ENCODE measurements at places on chromosomes 1 and 21.

- DNase-seq, result no peak
Measured at GRCh38 chr1:94335950-94336349, 82.2 kb upstream of the ABCD3 start.

GRCh38 chr1:66248257-66248656, 285.7 kb upstream of the SGIP1 start:
- DNase-seq, result no peak

DNA sequence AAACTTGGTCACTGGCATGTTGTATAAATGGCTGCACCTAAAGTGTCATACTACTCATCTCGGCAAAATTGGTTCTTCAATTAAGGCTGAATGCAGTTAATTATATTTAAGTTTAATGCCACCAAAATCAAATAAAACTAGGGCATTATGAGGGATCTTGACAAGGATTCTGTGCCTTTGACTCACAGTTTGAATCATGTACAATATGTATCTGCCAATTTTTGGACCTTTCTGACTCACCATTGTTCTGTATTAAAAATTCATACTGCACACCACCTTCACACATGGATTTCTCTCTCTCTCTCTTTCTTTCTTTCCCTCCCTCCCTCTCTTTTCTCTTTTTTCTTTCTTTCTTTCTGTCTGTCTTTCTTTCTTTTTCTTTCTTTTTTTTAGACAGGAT, 14.1 kb upstream of the STXBP3 start:
- no peak for DNase-seq

- no peak for DNase-seq
Measured at GRCh38 chr1:225631021-225631663, 21.8 kb downstream of the ENAH start.

DNA sequence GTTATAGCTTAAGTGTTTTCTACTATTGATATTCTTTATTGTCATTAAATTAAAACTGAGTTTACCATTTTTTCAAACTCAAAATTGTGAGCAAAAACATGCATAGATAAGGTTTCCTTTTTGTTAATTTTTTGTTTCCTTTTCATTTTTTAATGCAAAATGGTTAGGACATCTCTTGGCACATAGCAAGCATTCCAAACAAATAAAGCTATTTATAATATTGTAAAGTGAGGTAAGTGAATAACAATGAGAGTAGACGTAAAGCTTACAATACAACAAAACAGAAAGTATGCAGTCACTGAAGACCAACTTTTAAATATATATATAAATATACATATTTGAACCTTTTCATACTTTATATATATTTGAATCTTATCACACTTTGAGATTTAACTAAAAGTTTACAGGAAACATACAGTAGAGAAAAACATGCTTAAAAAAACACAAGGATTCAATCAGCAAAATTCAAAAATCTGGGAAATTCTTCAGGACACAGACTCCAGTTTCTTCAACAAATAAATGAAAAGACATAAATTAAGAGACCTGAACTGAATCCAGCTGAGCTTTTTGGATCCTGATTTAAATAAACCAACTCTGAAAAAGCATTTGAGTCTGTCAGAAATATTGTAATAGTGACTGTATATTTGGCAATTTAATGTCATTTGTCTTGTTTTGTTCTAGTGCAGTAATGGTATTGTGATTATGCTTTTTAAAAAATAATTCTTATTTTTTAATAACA, 67.5 kb upstream of the SAMSN1 start:
- no peak for DNase-seq

DNA sequence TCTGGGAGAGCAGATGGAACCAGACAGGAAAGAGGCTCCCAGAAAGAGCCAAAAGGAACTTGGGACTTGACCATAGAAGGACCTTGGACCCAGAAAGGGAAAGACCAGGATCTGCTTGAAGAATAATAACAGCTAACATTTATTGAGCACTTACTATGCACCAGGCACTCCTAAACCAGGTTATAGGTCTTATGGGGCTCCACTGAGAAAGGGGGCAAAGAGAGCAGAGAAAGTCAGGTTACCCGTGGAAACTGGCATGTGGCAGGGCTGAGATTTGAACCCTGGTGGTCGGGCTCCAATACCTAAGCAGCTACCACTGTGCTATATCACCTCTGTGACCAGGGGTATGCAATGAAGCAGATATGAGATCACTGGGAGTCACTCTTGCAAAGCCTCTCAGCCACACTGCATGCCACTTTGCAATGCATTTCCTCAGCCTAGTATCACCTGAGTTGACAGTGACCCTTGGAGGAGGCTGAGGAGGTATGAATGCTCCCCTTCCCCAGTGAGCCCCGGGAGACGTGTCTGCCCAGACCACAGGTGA, 37.8 kb downstream of the HSPG2 start:
- DNase-seq, result no peak

GRCh38 chr21:14684071-14684470, 138.0 kb upstream of the SAMSN1 start:
- DNase-seq, result no peak

GRCh38 chr1:237084341-237085077, 42.5 kb downstream of the RYR2 start:
- DNase-seq, result no peak

GRCh38 chr1:18705811-18706210, 75.2 kb downstream of the PAX7 start:
- no peak for DNase-seq

DNA sequence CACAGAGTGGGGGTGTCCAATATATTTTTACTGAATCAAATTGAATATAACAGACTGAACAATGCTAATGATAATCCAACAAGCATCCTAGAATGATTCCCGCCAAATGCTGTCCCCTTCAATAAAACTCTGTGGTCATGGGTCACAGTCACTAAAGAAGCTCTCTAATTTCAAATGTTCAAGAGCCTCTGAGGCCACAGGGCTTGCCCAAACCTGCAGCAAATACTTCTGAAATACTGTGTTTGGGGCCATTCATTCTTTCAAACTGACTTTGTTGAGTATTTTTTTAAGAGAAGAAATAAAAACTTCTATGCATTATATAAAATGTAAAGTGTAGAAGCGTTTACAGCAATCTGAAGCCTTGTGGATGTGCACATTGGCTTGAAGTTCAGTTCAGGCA, 7.6 kb upstream of the BEND5 start:
- no peak for DNase-seq

- DNase-seq, result no peak
Measured at GRCh38 chr1:239386453-239387303, at the start of gene CHRM3. TSS of gene CHRM3 (plus strand) at chr1:239386568. CDS start at chr1:239907452, 520,884 bp downstream.
